Stimulated activated CD4-positive, alpha-beta T cell treated with anti-CD3 and anti-CD28 coated beads, Interleukin-15, amount 100 ng/mL, for 1 hour (primary cell): ENCODE measurements at places on chromosomes 11 and 22.
A peak's percentile ranks its signal among the peaks of the same experiment; 100 is the strongest.

GRCh38 chr11:12185106-12185690 is 74.8 kb downstream of the MICAL2 start:
- no peak for DNase-seq

- DNase-seq: no peak
Observed at GRCh38 chr22:45262931-45263462, 21.8 kb upstream of the UPK3A start.

DNA sequence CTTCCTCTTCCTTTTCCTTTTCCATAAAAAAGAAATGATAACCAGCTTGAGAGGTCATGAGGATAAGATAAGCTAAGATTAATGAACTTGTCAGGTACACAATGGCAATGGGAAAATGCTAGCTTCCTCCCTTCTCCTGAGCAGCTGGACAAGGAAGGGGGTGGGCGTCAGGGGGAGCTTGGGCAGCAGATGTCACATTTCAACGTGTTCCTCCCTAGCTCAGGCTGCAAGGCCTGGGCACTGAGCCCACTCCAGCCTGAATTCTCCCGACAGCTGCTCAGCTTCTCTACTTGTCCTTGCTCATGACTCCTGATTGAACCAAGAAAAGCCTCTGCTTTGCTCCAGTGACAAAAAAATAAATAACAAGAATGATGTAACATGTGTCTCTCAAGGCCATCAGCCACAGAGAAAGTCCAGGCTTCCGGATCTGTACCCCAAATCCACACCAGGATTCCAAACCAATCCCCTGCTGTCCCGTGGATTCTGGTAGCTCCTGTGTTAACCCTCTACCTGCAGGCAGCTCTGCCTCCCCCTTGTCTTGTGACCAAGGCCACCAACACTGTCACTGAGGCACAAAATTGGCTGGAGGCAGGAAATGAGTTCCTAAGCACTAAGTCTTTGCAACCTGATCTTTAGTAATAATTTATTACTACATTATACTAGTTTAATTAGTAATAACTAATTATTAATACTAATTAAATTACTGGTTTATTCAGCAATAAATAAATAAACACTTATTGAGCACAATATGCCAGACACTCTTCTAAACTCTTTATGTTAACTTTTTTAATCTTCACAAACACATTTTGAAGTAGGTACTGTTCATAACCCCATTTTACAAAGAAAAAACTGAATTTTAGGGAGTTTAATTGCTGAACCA is 146.5 kb downstream of the CCDC34 start:
- DNase-seq: no peak

- no peak for DNase-seq
Observed at GRCh38 chr11:75874684-75875341, 59.8 kb downstream of the UVRAG start.

DNA sequence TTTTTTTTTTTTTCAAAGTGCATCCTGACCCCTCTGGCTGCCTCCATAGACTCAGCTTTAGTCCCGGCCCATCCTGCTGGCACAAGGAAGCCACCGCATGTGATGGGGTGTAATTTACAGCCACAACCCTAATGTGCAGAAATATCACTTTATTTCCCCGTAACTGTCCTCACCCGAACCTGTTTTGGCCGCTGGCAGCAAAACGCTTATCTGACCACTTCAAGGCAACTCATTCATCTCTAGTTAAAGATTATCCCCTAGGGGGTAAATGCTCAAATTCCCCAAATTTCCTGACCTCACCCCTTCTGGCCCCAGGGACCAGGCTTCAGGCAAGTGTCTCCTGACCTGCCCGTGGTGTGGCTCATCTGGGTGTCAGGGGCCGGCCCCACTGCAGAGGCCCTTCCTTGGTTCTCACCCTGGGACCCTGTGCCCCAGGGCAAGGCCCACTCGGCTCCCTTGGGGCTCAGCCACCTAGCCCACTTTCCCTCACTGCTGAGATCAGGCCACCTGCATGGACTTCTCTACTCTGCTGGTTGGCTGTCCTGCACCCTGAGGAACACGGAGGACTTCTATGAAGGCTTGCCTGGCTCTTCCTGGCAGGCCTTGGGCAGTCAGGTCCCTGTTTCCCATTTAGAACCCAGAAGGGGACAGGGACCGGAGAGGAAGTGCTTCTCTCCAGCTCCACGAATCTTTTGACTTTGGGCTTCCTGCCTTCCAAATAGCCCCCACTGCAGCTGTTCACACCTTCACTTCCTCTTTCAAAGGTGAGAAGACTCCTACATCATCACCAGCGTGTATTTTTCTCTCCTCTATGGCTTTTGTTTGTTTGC is 53.3 kb downstream of the WNT11 start:
- no peak for DNase-seq

DNA sequence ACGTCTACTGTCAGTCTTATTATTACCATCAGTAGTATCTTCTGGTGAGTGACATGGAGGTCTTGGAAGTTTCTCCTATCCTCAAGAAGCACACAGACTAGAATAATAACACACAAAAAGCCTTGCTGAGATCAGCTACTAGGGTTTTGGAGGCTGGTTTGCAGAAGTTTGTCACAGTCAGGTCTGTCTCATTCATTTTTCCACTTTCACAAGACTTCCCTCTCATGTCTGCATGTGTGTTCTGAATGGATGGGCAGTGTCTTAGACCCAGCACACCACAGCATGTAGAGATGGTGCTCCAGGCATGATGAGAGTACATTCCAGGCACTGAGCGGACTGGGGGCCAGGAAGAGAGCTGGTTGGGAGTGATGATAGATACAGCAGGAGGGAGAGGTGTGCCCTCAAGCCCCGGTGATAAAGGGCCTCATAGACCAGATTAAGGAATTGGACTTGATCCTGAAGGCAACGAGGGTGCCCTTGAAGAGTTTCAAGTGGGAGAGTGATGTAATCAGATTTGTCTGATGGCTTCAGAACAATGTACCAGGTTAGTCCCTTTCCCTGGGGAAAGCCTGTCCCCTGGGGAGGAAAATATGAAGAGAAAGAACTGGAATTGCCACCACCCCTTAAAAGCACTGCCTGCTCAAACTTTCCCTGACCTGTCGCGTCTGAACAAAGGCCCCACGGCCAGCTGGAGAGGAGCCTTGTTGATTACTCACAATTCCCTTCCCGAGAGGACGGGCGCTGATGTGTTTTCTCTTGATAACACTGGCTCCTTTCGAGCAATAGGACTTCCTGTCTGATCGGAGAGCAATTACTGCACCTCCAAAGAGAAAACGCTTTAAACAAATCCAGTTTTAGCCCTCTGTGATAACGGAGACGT is 45.1 kb upstream of the LMO2 start:
- DNase-seq: no peak

GRCh38 chr11:1763336-1763795 is 361 bp downstream of the CTSD start:
- DNase-seq: no peak

DNA sequence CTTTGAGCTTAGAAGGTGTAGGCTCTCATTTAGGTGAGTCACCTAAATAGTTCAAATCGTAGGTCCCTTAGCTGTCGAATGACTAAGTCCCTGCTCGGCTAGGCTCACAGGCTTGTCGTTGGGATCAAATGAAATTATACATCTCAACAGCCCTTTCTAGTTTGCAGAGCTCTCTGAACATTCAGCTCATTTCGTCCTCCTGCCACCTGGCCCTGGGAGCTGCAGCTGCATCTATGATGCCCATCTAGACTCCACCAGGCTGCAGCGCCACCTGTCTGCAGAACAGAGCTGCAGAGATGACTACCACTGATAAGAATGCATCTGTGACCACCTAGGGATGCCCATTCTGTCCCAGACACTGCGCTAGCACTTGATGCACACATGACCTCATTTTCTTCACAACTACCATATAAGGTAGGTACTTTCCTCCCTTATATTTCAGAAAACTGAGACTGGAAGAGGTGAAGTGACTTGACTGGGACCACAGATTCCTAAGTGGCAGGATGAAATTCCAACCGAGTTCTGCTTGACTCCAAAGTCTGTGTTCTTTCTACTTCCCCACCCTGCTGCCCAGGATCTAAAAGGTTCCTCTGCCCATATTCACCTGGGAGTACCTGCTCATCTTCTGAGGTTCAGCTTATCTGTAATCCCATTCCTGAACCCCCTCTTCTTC is 141.1 kb upstream of the NARS2 start:
- peak; percentile 8 for DNase-seq

DNA sequence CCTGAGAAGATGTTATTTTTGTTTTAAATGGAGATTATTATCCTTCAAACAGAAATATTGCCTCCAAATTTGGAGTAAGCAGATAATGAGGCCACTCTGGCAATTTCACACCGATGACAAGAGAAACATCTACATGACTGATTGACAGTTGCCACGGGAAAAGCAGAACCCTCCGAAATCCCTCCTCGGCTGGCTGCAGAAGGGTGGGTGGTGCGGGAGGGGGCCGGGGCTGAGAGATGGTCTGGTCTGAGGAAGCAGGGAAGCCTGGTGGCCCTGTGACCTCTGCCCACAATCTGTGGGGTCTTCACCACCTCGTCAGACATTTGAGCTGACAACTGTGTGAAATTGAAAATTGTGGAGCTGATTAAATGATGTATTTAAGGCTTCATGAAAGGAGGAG is 503.2 kb downstream of the MN1 start:
- DNase-seq: no peak

DNA sequence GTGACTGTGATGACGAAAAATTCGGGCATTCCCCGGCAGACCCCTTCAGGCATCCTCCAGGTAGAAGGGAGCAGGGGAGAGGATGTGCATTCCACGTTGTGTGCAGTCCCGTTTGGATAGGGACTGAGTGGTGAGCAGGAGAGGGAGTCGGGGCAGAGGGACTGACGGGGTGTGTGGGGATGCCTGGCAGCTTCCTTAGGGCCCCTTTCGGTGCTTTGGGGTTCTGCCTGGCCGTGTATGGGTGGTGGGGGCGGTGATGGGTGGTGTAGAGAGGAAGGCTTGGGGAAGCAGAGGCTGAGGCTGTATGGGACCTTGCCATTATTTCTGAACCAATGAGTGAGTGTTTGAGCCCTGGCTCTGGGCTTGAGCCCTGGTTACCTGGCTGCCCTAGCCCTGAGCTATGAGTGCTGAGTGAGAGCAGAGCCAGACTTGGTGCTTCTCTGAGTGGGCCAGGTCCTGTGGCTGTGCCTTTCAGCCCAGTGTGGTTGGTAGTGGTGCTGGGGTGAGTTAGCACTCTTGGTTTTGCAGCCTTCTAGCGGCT is 914 bp downstream of the INPPL1 start:
- no peak for DNase-seq

- no peak for DNase-seq
Observed at GRCh38 chr11:6307876-6308275, 12.4 kb downstream of the CAVIN3 start.

GRCh38 chr11:8291421-8292350 is 28.0 kb upstream of the LMO1 start:
- no peak for DNase-seq

DNA sequence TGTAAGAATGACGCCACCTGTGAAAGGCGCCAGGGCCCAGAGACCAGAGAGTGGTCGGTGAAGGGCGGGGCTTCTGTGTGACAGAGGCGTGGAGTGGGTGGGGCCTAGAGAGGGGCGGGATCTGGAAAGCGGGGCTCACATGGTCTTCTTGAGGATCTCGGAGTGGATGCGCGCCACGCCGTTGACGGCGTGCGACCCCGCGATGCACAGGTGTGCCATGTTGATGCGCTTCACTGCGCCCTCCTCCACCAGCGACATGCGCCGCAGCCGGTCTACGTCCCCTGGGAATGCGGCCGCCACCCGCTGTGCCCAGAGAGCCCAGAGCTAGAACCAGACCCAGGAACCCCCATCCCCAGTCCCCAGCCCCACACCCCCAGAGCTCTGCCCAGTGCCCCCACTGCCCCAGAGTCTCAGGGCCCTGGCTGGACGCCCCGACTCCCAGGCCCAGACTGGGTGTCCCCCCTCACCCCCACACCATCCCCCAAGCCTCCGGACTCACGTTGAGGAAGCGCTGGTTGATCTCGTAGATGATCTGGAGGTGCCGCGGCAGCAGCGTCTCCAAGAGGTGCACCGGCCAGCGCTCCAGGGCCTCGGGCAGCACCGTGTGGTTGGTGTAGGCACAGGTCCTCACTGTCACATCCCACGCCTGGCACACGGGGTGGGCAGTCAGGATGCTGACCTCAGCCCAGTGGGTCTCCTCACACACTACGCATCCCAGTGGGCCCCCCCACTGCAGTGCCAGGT is 6.2 kb downstream of the PYGM start:
- DNase-seq: no peak

- DNase-seq: no peak
Observed at GRCh38 chr22:41885516-41885915, 29.4 kb downstream of the SHISA8 start.

DNA sequence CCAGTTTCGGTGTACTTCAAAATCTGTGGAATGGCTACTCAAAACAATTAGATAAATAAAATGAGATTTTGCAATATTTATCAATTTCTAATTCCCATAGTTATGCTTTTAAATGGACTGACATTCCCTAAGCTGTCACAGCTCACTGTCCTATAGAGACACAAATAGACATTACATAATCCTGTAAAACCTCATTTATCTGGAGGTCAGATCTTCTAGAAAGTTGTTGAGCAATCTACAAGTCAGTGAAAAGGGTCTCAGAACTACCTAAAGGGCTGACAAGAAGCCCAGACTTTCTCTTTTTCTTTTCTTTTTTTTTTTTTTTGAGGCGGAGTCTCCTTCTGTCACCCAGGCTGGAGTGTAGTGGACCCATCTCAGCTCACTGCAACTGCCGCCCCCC is 12.0 kb downstream of the ALG8 start:
- DNase-seq: no peak

DNA sequence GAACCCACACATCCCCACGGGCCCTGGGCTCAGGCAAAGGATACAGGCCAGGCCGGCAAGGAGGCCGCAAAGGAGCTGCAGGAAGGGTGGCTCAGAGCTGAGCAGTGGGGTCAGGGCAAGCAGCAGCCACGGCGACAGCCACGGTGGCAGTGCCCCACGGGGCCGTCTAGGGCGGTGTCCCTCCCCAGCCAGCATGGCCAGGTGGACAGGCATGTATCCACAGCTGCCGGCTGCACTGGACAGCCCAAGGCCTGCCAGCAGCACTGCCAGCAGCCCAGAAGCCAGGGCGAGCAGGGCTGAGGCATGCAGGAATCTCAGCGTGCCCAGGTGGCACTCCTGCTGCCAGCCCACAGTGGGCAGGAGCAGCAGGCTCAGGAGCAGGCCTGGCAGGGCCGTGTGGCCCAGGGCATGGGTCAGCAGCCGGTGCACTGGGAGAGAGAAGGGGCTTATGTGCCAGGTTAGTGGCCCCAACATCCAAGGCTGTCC is 3.9 kb downstream of the RHBDD3 start:
- DNase-seq: no peak

GRCh38 chr11:115545581-115546210 is 41.5 kb upstream of the CADM1 start:
- DNase-seq: no peak
